ENCODE measurements at places on chromosomes 2 and 18.

- no peak for DNase-seq
Measured at GRCh38 chr18:2171840-2172625, 399.3 kb downstream of the METTL4 start.

DNA sequence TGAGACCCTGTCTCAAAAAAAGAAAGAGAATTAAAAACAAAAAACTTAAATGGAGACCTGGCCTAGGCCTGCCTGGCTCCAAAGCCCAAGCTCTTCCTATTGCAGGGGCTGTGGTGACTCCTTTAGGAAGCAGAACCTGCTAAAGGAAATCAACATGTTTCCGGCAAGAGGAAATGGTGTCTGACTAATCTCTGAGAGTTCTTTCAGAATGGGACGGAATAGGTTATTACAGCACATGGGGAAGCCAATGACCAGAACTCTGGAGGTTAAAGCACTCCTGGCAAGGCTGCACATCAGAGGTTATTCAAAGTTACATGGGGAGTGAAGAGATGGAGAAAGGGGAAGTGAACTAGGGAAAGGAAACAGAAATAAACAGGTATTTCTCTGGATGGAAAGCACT is 21.4 kb downstream of the KIF3C start:
- DNase-seq: no peak

DNA sequence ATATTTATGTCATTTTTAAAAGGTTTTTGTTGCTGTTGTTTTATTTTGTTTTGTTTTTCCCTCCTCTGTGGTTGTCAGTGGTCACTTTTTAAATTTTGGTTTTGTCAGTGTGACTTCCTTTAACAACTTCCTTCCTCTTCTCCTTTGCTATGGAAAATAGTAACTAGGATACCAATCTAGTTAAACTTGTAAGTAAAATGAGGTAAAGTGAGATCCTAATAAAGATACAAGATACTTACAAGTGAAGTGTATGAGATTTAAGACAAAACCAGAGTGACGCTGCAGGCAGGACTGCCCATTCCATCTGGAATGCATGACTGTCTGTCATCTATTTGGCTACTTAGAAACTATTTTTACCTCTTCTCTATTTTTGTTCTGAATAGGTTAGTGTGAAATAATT is 30.6 kb upstream of the CREB1 start:
- DNase-seq: no peak

GRCh38 chr18:46601141-46601805 is 55.7 kb downstream of the LOXHD1 start:
- no peak for DNase-seq
